NB4 (cell line): ENCODE measurements at places on chromosomes 7 and 10.

- no peak for DNase-seq
Observed at GRCh38 chr7:148545172-148545571, 45.4 kb upstream of the C7orf33 start.

DNA sequence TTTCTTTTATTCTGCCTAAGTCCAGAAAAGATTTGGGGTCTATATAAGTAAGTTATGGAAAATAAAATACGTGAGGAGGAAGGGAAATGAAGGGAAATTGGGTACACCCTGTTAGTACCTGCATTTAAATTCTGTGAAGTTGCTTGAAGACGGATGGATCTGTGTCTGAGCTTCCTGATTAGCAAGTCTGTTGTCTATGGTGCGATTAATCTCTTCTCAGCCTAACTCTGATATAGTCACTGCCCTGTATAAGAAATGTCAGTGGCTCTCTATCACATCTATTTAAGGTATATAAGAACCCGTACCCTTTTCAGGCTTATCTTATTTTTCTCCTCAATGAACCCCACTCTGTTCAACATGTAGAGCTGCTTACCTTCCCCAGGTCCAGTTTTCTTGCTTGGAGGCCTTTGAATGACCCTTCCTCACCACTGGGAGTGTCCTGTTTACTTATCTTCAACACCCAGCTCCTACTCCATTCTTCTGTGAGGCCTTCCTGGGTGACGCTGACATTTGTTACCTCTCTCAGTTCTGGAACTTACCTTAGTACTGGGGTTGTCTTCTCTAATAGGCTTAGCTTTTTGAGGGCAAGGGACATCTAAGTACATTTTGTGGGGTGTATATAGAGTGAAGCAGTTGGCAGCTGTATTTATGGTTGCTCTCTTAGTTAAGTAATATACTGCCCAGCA, 149.6 kb upstream of the PRPS1L1 start:
- DNase-seq: no peak

- DNase-seq: no peak
Observed at GRCh38 chr10:73810358-73810734, 1.1 kb downstream of the NDST2 start.

DNA sequence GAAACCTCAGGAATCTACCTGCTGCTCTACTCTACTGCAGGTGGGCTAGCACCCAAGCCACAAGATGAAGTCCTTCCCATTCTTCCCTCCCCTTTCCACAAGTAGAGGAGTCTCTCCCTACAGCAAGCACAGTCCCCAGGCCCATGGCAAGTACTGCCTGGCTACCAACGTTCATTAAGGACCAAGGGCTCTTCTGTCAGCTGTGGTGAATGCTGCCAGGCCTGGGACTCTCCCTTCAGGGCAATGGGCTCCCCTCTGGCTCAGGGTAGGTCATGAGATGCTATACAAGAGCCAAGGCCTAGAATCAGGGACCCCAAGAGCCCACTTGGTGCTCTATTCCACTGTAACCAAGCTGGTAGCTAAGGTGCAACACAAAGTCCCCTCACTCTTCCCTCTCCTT, 39.8 kb downstream of the SNX13 start:
- no peak for DNase-seq

GRCh38 chr10:111511751-111512150, 434.9 kb downstream of the ADRA2A start:
- DNase-seq: no peak

DNA sequence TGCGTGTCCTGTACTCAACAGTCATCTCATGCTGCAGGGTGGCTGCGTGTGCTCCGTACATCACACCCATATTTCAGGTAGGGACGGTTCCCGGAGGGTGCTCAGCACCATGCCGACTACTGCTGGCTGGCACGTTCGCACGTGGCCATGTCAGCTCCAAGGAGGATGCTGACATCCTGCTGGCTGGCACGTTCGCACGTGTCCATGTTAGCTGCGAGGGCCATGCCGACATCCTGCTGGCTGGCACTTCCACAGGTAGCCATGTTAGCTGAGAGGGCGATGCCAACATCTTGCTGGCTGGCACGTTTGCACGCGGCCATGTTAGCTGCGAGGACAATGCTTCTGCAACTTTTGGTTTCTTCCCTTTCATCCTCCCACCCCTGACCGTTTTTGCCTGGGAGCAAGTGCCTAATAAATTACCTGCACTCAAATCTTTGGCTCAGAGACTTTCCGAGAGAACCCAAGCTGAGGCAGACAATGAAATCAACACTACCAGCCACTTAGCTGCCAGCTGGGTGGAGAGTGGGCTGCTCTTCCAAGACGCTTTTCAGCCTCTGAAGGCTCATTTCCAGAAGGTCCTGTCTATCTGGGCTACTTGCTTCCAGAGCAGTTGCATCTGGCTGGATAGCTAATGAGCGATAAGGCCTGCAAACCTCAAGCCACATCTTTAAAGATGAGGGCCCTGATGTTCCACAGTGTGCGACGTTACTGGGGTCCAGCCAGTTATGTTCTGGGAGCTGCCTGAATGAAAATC, 104.6 kb downstream of the WDR37 start:
- no peak for DNase-seq

- DNase-seq: no peak
Observed at GRCh38 chr7:21497072-21497471, 45.8 kb upstream of the DNAH11 start.

- no peak for DNase-seq
Observed at GRCh38 chr10:84306751-84307384, 21.5 kb upstream of the CCSER2 start.

DNA sequence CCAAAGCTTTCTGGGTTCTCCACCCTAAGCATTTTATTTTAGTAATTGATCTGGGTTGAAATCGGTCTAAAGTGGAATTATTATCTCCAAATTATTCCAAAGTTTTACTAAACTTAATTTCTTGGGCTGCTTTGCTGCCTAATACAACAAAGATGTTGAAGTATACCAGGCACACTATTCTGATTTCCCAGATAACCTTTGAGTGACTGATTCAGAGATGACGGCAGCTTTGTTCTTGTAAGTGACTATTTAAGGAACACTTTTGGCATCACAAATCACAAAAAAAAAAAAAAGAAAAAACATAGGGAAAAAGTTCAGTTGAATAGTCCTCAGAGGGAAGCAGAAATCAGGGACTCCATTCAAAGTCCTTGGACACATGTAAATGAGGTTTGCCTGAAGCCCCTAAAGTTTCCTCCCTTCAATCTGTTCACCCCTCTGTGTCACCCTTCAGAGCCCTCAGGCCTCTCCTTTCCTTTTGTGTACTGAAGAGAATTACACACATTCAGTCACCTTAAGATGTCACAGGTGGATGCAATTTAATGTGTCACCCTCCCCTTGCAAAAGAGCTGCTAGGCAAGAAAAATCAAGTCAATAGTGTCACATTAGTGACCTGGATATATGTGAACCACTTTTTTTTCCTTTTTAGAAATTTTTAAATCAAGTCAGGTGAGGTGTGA, 81.5 kb downstream of the RTKN2 start:
- DNase-seq: no peak

DNA sequence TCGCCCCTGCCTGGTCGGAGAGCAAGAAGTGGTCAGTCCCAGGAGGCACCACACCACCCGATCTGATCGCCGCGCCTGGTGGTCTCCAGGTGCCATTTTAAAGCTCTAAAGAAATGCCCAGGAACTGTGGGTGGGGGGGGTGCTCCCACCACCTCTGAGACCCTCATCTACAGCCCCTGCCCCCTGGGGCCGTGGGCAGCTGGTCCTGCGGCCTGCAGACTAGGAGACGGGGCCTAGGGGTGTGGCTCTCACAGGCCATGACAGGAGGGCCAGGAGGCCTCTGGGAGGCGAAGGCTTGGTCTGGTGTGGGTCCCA, 55.8 kb upstream of the TNRC18 start:
- no peak for DNase-seq

DNA sequence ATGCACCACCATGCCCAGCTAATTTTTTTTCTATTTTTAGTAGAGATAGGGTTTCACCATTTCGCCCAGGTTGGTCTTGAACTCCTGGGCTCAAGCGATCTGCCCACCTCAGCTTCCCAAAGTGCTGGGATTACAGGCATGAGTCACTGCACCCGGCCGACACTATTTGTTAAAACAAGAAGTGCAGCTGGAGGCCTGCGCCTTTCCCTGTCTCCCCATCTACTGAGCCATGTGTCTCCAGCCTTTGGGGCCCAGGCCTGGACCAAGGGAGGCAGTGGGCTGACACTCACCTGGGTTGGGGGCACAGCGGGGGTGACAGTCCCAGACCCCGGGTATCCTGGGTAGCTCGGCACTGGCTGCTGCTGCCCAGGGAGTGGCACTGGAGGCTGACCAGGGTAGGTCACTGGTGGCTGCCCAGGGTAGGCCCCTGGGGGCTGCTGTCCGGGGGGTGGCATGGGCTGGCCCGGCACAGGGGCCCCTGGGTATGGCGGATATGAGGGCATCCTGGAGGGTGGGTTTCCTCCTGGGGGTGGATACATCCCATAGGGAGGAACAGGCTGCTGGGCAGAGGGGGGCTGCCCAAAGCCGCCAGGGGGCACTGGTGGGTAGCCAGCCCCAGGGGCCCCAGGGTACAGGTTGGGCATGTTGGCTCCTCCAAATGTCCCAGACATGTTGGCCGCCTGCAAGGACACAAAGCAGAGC, 36.3 kb downstream of the PLAC9 start:
- DNase-seq: no peak

DNA sequence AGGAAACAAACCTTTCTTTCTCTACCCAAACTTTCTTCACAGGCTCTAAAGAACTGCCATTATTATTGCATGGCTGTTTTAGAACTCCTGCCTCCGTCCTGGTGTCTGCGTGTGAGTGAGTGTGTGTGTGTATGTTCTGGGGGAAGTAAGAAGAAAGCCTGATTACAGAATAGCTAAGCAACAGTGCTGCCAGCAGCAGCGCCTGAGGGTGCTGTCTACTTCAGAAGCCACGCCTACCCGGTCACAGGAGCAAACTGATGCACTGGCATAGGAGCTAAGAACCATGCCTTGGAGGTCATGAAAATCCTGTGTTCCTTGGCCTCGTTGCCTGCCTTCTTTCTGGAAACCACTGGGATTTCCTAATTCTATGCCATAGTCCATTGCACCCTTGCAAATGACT, 25.2 kb downstream of the LIPK start:
- no peak for DNase-seq

- DNase-seq: no peak
Observed at GRCh38 chr7:37943905-37944736, 23.7 kb downstream of the EPDR1 start.

- DNase-seq: no peak
Observed at GRCh38 chr7:22718911-22719420, 8.0 kb upstream of the IL6 start.

- no peak for DNase-seq
Observed at GRCh38 chr10:98538472-98538871, 91.7 kb upstream of the HPS1 start.

DNA sequence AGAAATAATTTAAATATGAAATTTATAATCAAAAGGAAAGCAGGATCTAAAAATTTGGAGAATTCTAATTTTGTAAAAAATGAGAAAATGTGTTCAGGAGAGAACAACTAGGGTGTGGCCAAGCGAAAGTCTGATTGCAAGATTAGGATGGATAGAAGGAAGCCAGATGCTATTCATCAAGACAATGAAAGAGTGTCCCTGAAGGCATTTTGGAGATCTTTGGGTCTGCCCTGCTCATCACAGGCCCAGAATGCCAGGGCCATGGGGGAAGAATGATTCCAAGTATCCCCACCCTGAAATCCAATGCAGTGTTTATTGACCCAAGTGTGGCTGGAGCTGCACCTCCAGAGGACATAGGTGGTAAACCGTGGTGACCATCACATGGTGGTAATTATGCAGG, 724.0 kb upstream of the FZD8 start:
- DNase-seq: no peak

- DNase-seq: no peak
Observed at GRCh38 chr7:51009716-51010496, 227.2 kb upstream of the GRB10 start.

DNA sequence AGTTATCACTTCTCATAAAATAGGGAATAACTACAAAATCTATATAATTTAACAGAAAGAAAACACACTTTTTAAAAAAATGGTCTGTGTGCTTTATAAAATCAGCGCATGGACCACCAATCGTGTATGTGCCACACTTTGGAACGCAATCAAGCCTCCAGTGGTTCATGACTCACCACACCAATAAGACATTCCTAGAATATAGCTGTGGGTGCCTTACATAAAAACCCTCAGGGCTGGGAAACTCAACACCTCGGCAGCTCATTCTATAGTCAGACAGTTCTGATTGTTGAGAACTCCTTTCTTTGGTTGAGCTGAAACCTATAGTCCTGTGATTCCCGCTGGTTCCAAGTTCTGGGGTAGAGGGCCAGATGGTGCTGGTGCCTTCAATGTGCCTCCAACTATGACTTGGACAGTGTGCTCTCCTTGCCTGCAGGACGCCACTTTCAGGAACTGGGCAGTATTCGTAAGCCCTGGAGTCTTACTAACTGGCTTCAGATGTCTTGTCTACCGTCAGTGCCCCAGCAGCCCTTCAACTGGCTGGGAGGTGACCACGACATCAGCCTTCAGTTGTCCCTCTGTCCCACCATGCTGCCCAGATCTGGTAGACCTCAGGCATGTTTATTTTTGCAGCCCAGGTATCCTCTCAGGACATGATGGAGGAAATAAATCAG, 135.7 kb upstream of the GDF10 start:
- no peak for DNase-seq

GRCh38 chr10:29896053-29896452, 163.3 kb downstream of the JCAD start:
- DNase-seq: no peak

GRCh38 chr10:3874990-3875841, 90.2 kb upstream of the KLF6 start:
- no peak for DNase-seq

- DNase-seq: no peak
Observed at GRCh38 chr7:107933386-107934013, 42.5 kb downstream of the DLD start.

DNA sequence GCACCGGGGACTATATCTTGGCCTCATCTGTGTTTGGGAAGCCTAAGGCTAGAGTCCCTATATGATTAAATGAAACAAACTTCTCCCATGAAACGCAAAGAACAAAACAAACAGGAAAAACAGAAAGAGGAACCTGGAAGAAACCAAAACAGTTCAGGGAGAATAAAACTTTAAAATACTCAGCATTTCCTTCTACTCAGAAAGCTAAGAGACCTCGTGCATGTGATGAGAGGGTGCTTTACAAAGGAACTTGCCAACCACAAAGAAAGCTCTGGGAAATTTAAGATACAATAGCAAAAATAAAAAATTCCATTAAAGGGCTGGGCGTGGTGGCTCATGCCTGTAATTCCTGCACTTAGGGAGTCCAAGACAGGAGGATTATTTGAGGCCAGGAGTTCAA, 6.9 kb downstream of the PILRA start:
- peak; percentile 46 for DNase-seq

GRCh38 chr10:122021379-122021778, 32.4 kb downstream of the TACC2 start:
- no peak for DNase-seq

- DNase-seq: no peak
Observed at GRCh38 chr10:96921655-96922054, 89.6 kb downstream of the LCOR start.

- no peak for DNase-seq
Observed at GRCh38 chr7:49714182-49714581, 59.3 kb upstream of the VWC2 start.

- DNase-seq: no peak
Observed at GRCh38 chr7:21616796-21617436, 74.1 kb downstream of the DNAH11 start.
